ENCODE measurements at places on chromosomes 3 and 15.

GRCh38 chr15:57589281-57589680 is 2.4 kb upstream of the MYZAP start:
- DNase-seq: no peak

DNA sequence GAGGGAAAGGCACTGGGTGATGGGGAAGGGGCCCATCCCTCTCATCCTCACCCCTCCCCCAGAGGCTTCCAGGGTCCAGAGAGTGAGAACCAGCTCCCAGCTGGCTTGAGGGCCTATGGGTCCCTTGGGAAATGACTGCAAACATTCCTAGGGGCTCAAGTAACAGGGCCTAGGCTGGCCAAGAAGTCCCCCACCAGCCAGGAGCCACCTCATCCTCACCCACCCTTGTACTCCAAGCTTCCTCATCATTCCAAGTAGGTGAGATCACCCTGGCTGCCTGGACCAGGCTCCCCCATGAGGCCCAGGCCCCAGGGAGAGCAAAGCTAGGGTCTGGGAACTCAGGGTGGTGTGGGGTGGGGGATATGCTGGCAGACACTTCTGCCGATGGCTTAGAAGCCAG is 14.8 kb downstream of the LOXL1 start:
- DNase-seq: no peak

- DNase-seq: no peak
Measured at GRCh38 chr3:36215241-36215640, 165.1 kb upstream of the STAC start.

GRCh38 chr3:59555593-59556315 is 505.9 kb upstream of the CFAP20DC start:
- DNase-seq: no peak

- DNase-seq: peak; percentile 28
Measured at GRCh38 chr3:9247361-9247940, 2.0 kb downstream of the SRGAP3 start.

DNA sequence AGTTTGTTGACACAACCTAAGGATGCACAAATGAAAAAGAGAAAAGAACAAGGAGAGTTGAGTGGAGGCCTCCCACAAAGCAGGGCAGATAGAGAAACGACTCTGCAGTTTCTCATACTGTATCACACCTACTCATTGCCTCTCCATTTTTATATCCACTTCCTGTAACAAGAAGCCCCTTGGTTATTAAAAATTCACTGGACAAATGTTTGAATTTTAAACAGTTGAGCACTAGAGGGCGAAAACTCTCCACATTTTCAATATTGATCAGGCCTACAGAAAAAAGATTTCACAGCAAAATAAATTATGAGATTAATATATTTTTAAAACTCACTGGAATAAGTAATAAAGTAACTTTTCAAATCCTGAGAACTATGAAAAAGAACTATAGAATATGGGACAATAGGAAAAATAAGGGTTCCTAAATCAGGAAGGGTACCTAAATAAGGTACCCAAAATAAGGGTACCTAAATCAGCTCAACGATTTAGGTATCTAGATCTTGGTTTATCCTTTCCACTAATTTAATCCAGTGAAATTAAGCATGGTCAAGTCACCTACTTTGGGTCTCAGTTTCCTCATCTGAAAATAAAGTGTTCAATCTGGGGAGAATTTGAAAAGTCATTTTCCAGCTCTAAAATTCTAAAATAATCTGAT is 47.0 kb upstream of the PPIB start:
- DNase-seq: no peak

DNA sequence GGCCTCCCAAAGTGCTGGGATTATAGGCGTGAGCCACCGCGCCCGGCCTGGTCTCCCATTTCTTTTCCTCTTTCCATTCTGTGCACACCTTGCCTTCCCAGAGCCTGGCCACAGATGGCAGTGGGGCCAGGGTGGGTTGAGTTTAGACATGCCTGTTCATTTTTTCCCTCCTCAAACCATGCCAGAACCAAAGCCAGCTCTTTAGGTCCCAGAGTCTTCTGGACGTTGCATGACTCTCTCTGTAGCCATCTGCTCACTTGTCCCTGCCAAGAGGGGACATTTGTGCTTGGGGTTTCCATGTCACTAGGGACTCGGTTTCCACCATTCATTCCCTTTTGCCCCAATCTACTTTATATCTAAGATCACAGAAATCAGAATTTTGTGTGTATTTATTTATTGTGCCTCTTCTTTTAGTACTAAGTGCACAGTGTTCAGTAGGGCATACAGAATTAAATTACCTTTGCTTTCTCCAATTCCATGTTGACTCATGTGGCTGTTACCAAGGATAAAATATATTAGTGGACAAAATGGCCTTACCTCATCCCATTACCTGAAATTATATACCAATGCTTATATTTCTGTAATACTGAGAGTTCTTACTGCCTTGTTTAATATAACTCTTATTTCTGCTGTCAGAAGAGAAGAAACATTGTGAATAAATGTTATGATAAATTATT is 49.6 kb downstream of the USP13 start:
- DNase-seq: no peak

DNA sequence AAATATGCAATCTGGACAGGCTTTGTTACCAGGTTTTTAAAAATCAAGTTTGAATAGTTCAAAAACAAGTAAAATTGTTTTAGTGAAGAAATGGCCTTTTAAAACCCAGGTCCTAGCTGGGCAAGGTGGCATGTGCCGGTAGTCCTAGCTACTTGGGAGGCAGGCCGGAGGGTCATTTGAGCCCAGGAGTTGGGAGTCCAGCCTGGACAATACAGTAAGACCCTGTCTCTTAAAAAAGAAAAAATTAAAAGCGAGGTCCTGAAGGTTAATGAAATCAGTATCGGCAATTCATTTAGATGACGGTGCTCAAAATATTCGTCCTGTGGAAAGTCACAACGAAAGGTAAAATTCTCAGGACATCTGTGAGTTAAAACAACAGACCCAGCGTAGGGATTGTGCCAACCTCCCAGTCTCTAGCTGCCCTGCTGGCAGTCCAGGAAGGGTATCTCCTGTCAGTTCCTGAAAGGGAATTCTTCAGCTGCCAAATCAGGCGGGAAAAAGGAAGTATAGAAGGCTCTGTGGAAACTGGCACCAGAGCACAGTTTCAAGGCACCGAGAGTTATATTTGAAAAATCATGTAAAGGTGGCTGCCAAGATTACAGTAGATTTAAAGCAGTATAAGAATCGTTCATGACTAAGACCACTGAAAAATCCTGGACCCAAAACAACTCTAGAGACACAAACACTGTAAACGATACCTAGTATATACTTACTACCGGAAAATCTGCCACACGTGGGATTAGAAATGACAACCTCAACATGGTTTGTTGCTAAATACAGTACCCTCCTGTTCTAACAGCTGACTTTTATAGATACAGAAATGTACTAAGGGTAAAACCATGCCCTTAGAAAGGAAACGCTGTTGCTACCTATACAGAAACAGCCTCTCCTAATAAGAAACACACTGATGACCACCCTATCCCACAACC is 1.2 kb upstream of the ABHD17C start:
- no peak for DNase-seq

DNA sequence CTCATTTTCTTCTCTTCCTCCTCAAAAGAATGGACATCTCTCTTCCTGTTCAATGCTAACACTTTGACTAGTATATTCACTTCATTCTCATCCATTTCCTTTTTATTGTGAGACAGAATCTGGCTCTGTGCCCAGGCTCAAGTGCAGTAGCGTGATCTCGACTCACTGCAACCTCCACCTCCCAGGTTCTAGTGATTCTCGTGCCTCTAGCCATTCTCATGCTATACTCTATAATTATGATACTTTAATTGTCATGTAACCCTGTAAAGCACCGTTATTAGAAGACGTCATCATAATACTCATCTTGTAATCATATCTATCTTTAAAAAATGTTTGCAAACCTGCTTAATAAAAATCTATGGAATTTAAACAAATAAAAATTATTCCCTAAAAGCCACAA is 107.0 kb downstream of the SHOX2 start:
- DNase-seq: no peak

GRCh38 chr3:42204867-42205599 is 61.0 kb downstream of the CCK start:
- no peak for DNase-seq

GRCh38 chr3:127951276-127951675 is 36.2 kb downstream of the KBTBD12 start:
- no peak for DNase-seq

- no peak for DNase-seq
Measured at GRCh38 chr3:45087155-45087554, 59.0 kb downstream of the CDCP1 start.

DNA sequence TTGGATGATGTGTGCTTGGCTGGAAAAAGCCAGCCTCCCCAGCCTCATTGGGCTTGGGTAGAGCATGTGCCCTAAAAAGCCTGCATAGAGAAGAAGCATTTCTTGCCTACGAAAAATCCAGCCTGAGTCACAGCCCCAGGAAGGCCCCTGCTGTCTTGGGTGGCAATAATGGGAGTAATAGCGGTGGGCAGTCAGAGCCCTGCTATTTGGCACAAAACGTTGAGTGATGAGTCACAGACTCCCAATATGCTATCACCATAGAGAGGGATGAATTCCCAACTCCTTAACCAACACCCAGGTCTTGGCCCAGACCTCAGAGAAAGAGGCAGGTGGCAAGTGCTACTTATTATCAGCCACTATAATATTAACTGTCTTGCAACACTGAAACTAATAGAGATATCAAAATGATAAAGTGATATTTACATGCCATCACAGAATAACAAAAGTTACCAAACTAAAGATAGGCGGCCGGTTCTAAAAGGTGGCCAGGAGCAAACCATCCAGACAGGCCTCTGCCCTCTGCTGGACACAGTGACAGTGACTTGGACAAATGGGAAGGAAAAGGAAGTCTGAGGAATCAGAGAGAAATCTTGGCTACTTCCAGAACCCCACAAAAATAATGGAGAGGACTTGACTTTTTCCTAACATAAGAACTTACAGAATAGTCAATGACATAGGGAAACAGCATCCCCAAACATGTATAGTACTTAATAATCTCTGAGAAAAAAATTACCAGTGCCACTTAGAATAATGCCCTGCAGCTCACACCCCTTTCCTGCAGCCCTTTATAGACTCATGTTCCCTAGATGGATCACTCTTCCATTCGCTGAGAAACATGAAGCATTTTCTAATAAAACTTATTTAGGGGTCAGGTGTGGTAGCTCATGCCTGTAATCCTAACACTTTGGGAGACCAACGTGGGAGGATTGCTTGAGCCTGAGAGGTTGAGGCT is 51.9 kb upstream of the MUC13 start:
- no peak for DNase-seq

DNA sequence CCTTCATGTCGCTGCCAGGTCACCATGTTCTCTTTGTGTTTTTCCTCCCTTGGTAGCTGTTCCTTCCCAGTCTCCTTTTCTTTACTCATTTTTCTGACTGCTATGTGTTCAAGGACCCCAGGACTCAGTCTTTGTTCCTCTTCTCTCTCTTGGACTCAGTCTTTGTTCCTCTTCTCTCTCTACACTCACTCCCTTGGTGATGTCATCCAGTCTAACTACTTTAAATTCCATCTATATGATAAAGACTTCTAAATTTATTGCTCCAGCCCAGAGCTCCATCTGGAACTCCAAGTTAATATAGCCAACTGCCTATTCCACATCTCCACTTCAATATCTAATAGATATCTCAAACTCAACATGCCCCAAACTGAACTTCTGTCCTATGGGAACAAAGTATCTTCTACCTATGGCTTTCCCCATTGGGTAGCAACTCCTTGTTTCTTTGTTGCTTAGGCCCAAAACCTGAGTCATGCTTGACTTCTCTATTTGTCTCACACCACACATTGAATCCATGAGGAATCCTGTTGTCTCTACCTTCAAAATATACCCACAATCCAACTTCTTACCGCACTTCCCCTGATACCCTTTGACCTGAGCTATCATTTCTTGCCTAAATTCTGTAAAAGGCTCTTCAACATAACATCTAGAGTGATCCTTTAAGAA is 4.9 kb upstream of the DYNC1LI1 start:
- DNase-seq: no peak

DNA sequence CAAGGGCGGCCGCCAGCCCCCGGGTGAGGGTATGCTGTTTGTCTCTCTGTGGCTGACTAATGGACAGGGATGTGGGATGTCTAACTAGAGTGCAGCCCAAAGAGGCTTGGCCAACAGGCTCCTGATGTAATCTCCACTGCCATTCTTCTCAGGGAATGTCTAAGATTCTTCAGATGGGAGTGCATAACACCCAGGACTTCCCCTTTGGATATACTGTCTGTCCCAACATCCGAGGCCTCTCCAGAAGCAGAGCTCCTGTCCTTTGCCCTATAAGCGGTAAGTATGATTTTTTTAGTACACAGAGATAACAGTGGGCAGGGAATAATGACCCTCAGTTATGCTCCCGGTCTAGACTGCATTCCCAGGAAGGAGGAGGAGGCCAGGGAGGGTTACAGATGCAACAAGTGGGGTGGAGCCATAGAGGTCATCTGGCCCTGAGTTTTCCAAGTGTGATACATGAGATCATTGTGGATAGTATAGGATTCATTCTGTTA is 62.5 kb upstream of the SLCO2A1 start:
- DNase-seq: no peak

GRCh38 chr3:155963570-155963969 is 93.1 kb downstream of the GMPS start:
- no peak for DNase-seq

DNA sequence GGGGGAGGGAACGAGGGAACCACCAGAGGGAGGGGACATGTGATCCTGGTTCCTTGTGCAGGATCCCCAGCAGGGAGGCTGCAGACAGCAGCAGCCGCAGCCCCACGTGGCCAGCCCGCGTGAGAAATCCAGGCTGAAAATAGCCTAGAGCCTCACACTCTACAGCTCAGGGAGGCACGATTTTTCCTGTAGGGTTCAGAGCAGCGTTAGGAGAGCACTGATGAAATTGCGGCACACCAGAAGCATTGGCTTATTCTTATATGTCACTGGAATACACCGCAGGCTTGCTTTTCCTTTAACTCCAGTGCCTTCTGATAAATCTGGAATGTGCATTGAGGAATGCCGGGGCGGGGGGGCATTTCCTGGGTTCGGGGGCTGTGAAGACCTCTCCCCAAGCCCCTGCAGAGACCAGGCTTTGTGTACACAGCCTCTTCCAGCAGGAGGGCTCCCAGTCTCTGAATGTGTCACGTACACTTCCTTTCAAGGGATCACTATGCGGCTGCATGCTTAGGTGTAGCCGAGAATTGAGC is 193.0 kb downstream of the ATP10A start:
- DNase-seq: peak; percentile 86

GRCh38 chr15:59400103-59400813 is 27.6 kb upstream of the MYO1E start:
- no peak for DNase-seq

DNA sequence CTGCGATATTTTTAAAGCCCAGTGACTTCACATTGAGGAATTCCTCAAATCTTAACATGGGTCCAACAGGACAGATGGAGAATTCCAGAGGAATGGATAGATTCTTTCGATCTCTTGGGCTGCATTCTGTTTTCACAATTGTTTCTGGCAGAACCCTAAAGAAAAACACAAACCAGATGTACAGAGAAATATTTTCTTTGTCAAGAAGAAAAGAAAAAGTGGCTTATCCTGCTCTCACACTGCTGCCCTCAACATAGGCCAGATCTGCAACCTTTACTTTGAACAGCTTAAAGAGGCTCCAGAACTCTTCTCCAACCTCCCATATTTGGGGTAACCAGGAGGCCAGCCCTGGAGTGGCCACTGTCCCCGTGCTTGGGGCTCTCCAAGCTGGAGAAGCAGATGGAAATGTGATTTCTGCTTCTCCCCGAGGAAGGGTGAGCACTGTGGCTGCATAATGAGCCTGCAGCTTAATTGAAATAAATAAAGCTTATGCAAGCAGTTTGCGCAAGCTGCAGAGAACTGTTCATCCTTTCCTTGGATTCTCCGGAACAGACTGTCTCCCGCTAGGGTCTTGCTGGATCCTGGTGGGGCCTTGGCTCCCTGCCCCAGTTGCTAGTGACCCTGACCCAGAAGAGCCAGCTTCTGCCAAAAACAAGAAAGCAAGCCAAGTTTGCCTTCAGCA is 453.2 kb upstream of the PROK2 start:
- DNase-seq: no peak

Data from H9 (cell line).